ENCODE measurements at places on chromosomes 5 and 9.

DNA sequence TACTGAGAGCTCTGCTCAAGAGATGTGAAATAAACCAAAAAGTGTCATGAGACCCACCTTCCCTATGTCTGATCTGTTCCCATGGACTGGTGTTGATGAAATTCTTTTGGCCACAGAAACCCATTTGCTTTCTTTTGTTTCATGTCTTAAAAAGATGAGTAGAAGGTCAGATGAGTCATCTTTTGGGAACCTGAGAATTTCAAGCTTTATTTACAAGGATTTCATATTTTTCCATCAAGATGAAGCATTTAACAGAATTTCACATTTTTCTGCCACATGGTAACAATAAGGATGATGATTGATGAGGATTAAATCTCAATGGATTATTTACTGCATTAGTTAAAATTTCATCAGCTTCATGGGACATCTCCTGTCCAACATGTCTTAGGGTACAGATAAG, 337.8 kb downstream of the DEPDC1B start:
- no peak for DNase-seq

GRCh38 chr9:83011611-83012010, 51.3 kb downstream of the RASEF start:
- no peak for DNase-seq

DNA sequence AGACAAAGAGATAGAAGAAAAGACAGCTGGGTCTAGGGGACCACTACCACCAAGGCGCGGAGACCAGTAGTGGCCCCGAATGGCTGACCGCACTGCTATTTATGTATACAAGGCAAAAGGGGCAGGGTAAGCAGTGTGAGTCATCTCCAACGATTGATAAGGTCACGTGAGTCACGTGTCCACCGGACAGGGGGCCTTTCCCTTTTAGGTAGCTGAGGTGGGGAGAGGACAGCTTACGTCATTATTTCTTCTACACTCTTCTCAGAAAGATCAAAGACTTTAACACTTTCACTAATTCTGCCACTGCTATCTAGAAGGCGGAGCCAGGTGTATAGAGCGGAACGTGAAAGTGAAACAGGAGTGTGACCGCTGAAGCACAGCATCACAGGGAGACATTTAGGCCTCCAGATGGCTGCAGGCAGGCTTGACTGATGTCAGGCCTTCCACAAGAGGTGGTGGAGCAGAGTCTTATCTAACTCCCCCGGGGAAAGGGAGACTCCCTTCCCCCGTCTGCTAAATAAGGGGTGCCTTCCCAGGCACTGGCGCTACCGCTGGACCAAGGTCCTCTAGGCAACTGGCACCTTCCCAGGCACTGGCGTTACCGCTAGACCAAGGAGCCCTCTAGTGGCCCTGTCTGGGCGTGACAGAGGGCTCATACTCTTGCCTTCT, 6.1 kb upstream of the PRR16 start:
- DNase-seq: peak; percentile 50

DNA sequence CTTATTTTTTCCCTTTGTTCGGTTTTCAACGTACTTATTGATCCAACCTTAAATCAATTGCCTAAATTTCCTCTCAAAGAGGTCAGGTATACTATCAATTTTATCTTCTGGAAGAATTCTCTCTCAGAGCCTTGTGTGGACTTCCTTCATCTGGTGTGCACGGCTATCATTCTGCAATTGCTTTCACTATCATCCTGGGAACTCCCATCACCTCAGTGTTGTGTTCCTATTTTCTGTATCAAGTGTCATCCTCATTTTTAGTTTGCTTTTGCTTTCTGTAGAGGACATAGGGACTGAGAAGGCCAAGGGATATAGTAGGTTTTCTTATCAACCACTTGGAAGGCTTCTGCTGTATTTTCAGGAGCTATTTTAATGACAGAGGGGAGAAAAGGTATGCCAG, 11.3 kb downstream of the STOM start:
- no peak for DNase-seq

DNA sequence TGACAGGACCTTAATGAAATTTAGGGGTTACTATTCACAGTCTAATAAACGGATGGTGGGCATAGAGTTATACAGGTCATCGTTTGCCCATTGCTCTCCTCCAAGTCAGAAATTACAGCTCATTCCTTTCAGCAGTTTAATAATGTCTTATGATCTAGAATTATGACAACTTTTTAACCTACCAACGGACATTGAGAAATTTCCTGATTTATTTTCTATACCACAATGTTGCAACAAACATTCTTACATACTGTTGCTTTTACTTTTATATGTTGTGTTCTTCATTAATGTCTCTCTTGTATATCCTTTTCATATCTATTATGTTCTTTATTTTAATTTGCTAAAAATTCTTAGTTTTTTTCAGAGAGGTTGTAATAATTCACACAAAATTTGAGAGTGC, 152.8 kb upstream of the PRLR start:
- DNase-seq: no peak

DNA sequence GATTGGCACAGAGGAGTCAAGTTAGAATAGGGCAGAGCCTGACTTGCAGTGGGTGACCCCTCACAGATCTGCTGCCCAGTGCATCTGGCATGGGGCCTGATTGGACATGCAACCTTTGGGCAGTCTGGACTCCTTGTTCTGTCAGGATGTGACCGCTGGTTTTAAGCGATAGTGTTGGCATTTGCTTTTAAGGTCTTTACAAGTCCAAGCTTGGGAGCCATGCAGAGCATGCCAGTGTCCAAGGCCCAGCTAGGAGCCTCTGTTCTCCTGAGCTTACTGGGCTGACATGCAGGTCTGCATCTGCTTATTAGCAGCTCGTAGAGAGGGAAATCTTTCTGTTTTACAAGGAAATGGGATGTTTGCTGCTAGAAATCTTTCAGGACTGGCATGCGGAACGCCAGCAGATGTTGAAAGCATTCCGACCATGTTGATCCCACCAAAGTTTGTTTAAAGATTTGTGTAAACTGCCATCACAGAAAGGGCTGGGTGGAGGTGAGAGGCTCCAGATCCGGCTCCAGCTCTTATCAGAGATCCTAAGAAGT, 27.5 kb downstream of the GADD45G start:
- no peak for DNase-seq

DNA sequence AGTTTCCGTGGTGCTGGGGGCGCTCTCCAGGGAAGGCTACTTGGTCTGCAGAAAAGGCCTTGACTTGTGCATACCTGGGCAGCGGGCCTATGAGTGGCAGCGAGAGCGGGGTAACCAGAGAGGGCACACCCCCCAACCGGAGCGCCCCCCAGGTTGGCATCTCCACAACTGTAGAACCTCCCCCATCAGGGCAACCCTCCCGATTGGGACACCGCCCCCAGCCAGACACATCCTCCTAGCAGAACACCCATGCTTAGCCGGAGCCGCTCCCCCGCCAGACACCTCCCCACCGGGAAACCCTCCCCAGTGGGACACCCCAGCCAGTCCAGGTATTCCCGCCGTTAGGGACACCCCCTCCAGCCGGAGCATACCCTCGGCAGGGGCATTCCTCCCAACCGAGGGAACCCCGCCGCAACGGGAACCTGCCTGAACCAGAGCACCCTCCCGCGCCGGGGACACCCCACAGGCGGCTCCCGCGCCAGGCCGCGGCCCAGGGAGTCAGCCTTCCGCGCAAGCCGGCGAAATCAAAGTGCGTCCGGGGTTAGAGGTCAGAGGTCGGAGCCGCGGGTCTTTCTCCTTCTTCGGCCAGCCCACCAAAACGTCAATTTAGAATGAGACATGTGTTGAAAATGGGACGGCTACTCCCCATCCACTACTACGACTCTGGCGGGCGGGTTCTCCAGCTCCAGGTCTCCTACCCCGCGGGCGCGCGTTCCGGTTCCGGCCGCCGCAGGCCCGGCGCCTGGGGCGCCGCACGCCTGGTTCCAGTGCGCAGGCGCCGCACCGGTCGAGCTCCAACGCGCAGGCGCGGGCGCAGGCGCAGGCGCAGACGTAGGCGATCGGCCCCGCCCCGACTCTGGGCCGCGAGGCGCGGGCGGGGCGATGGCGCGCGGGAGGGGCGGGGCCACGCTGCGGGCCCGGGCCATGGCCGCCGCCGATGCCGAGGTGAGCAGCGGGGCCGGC, at the start of gene EHMT1:
Gene EHMT1 (plus strand): TSS at position 901 of the 963 bp plus-strand sequence. CDS start 24 bp downstream, at position 925.
- DNase-seq: no peak

- DNase-seq: no peak
Measured at GRCh38 chr9:96514108-96514799, 64.3 kb downstream of the HABP4 start.

- no peak for DNase-seq
Measured at GRCh38 chr9:91714020-91714806, 235.8 kb downstream of the ROR2 start.

GRCh38 chr5:123090661-123091297, 1.7 kb downstream of the PRDM6 start:
- DNase-seq: no peak

DNA sequence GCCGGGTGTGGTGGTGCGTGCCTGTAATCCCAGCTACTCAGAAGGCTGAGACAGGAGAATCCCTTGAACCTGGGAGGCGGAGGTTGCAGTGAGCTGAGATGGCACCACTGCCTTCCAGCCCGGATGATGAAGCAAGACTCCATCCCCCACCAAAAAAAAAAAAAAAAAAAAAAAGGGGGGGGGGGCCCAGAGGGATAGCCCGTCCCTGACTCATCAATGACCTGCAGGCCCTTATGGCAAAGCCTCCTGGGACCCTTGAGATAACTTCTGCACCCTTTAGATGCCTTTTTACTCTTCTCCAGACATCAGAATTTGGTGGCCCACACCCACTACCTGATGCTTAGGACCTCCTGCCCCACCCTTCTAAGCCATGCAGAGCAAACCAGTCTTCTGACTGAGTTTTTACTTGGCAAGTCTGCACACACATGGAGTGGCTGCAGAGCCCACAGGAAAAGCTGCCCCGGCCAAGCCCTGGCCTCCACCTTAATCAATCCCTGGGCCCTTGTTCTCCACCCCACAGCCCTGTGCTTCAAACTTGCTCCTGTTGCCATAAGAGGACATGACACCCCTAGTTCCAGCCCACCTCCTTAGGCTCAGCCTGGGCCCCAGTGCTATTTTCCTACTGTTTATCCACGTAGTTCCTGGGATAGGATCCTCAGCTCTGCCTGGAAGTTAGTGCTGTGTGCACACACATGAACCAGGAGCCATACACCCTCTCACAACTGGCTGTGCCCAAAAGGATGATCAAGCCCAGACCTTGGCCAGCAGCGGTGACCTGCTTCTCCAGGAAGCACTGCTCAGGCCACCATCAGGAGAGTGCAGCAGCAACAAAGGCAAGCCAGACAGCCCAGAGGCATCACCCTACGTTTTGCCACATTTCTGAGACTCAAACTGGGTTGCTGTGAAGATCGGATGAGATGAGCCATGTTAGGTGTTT, 5.1 kb downstream of the MGAT1 start:
- DNase-seq: no peak

GRCh38 chr9:131237931-131238401, 38.3 kb downstream of the FAM78A start:
- no peak for DNase-seq

GRCh38 chr9:13009871-13010270, 235.1 kb downstream of the LURAP1L start:
- DNase-seq: no peak

- DNase-seq: no peak
Measured at GRCh38 chr5:36450229-36451014, 148.7 kb upstream of the RANBP3L start.

GRCh38 chr5:98398465-98398864, 375.0 kb upstream of the RGMB start:
- DNase-seq: no peak

DNA sequence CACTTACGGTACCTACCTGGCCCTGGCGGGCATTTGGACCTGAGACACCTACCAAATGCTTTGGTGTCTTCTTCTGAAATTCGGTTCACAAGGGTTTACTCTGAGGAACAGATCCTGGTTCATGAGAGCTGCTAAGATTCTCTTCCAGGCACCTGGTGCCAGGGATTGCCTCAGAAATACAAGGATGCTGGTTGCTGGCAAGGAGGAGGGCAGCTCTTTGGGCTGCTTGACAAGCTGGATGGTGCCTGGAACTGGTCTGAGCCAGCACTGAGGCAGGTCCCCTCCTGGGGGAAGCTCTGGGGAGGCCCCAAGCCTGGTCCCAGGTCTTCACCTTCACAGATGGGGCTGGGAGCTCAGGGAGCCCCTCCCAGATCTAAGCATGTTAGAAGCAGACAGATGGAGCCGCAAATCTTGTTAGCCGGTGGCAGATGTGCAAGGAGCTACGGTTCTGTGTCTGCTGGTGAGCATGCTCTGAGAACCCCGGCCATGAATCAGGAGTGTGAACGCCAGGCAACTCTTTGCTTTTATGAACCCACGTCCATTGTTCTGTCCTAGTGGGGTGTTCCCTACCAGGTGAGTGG, 16.3 kb downstream of the FABP6 start:
- DNase-seq: no peak

- DNase-seq: no peak
Measured at GRCh38 chr9:90808890-90809685, 7.5 kb downstream of the SYK start.

DNA sequence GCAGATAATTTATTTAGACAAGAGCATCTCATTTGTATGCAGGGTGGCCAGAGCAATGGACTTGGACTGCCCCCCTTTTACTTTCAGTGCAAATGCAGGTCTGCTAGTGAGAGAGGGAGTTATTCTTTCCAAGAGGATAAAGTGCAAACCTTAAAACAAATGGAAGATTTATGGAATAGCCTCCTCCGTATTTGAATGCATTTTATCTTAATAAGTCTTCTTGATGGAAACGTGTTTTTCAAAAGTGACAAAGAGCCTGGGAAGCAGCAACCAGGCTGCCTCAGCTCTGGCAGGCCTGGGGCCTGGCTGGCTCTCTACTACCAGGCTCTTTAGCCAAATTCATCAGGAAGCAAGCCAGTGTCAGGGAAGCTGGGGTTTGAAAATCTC, 6.8 kb downstream of the NR2F1 start:
- no peak for DNase-seq

DNA sequence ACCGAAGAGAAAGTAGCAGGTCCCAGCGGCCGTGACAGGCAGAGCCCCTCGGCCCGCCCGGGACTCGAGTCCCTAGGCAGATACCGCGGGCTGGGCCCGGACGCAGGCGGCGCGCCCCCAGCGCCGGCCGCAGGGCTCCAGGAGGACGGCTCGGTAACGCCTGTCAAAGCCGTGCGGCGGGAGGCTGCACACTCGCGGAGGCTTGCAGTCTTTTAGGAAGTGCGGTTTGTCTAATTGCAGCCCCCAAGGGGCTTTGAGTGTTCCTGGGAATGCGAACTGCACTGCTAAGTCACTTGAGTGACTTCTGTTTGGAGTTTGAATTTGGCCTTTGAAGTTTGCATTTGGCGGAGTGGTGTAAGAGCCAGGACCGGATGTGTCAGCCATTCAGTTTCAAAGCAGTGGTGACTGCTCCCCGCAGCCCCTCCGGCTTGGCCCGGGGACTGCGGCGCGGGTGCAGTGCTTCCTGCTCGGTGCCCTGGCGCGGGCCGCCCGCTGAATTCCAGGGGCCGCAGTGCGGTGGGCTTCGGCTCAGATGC, 1.3 kb downstream of the MAP3K1 start:
- no peak for DNase-seq

- DNase-seq: no peak
Measured at GRCh38 chr9:80156756-80157472, 585.1 kb downstream of the TLE4 start.

Measured in Panc1 (cell line).